ENCODE measurements at places on chromosomes 1 and 21.

GRCh38 chr1:107525145-107525544 lies 384.3 kb downstream of the NTNG1 start:
- no peak for DNase-seq

GRCh38 chr1:87108814-87109411 lies 194.5 kb downstream of the HS2ST1 start:
- no peak for DNase-seq

DNA sequence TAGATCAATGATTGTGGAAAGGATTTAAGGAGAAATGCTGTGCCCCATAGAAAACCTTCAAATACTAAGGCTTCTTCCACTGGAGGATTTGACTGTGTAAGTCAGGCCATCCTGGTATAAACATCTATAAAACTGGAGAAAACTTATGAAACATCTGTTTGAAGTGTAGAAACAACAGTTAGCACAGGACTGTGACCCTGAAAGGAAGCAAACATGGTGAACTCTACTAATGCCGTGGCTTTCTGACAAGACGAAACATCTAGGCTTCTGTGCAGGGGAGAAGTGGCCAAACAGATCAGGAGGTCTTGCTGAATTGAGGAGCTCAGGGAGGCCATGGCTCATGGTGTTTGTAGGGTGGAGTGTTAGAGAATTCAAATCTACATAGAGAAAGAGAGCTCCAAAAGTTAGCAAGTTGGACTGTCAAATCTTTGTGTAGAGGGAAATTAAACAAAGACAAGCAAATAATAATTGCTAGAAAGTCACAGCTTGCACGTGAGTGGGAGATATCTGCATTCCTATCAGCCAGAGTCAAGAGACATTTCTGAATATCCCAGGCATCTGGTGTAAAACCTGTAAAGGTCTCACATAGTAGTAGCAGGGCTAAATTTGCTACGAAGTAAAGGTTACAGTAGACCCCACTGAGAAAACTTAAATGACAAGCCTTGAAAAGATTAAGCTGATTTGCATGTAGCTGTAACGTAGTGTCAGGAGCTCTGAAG lies 566.8 kb upstream of the B3GALT2 start:
- DNase-seq = no peak

GRCh38 chr21:23003951-23004350 lies 2005.7 kb downstream of the NCAM2 start:
- no peak for DNase-seq

DNA sequence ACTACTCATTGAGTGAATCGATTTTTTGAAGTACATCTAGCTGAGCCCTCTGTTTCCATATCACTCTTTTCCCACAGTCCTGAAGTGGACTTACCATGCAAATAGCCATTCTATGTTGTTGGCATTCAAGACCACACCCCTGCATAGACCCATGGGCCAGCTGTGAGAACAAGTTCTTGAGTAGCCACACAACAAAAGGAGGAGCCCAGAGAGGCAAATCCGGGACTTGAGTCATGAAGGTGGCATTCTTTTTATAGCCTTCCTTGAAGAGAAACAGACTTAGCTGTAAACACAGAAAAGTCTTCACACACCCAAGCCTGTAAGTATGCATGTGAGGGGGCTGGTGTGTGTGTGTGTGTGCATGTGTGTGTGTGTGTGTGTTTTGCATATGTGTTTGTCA lies 13.8 kb upstream of the SPRR5 start:
- no peak for DNase-seq

DNA sequence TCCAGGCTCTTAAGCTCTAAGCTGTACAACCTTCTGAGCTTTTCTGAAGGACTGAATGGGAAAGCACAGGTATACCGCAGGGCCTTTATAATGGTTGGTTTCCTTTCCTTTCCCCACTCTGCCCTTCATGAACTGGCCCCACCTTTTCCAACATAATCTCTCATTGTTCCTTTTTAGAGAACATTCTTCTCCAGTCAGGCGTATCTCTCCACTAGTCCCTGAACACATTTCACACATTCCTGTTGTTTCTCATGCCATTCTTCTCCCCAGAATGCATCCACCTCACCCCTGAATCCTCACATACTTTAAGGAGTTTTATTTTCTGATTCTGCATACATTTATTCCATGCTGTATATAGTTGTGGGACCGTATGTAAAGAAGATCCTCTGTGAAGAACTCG lies 41.3 kb downstream of the PGM1 start:
- DNase-seq = no peak

DNA sequence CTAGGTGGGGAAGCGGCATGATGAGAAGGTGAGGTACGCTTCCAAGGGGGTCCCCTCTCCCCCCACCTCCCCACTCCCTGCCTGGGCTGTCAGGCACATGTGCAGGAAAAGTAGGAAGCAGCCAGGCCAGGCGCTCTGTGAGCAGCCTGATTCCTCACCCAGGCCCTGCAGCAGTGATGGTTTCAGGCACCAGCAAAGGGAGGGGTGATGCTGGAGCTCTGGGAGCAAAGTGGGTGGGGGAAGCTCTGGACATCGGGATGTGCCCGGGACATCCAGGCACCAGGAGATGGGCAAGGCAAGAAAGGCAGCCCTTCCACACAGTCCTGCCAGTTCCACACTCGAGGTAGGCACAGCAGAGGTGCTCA lies 106.1 kb downstream of the CRYAA start:
- DNase-seq = no peak

GRCh38 chr1:208756339-208756981 lies 512.3 kb upstream of the PLXNA2 start:
- no peak for DNase-seq

GRCh38 chr21:13937236-13937635 lies 273.5 kb downstream of the LIPI start:
- DNase-seq = no peak

DNA sequence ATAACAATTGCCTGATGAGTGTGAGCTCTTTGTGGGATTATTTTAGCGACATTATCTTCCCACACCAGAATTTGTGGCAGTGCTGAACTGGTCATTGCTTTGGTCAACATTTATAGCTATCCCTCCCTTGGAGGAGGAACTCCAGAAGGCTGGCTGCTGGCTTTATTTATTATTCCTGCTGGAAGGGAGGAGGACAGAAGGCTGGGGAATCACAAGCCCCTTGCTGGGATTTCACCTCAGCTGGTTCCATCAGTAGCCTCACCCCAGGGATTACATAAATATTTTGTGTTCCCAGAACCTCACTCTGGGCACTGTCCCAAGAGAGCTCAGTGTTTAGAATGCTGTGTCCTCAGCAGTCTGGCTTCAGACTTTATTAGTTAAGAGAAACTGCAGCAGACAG lies 102.8 kb upstream of the C1orf21 start:
- DNase-seq = no peak

GRCh38 chr1:110787328-110788071 lies 85.4 kb upstream of the CD53 start:
- no peak for DNase-seq

DNA sequence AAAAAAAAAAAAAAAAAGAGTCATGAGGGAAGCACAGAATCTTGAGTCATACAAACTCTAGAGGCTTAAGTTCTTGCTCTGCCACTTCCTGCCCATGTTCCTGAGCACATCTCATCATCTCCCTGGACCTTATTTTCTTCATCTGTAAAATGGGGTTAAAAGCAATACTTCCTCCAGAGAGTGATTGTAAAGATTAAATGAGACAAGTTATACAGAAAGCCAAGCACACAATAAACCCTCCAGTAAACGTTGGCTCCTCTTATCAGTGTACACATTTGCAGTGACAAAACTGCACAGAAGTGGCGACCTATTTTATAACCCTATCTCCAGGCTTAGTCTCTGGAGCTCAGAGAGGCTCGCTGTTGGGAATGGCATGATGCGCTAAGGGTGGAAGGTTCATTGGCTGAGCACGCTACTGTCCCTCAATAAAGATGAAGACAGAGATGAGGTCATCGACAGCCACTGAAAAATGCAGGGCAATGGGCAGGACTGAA lies 82.1 kb downstream of the RRAGC start:
- no peak for DNase-seq

- no peak for DNase-seq
Measured at GRCh38 chr1:207239874-207240273, 81.6 kb upstream of the CD55 start.

DNA sequence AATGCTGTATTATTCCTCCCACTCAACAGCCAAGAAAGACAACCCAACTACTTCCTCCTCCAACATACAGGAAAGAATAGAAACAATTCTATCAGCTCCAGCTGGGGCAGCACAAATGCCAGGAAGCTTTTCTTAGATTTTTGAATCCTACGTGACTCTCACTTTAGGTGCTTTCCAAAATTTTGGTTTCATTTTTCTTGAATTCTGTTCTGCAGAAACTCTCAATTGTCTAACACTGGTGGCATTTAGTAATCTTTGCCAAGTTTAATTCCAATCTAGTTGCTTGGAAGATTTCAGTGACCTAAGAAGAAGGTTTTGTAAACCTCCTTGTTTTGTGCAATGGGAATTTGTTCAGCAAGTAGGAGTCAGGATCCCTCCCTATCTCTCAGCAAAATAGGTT lies 37.1 kb upstream of the DOCK7 start:
- no peak for DNase-seq

- DNase-seq = no peak
Measured at GRCh38 chr21:29704719-29705118, 235.1 kb downstream of the GRIK1 start.

DNA sequence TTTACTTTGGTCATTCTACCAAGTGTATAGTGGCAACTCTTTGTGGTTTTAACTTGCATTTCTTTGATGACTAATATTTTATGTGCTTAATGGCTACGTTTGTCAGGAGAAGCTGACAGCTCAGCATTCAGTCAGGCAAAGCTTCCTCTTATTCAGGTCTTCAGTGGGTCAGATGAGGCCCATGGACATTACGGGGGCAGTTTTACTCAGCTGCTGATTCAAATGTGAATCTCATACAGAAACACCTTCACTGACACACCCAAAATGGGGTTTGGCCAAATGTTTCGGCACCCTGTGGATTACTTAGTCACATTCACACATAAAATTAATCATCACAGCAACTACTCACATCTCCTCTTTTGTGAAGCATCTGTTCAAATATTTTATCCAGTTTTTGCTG lies 104.9 kb upstream of the PLD5 start:
- no peak for DNase-seq

DNA sequence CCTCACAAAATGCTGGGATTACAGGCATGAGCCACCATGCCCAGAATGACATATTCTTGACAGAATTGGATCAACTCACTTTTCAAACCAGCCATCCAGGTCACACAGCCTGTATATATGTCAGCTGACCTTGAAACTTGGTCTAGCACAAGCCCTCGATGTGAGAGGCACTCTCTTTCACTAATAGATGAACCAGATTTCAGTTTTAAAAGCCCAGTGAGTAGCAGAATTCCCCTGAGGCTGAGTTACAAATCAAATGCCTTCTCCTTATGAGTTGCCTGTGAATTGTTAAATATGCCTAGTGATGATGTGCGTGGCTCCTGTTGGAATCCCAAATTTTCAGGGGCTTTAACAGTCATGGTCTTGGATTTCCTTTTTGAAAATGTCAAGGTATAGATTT lies 88.7 kb downstream of the CD247 start:
- DNase-seq = no peak

DNA sequence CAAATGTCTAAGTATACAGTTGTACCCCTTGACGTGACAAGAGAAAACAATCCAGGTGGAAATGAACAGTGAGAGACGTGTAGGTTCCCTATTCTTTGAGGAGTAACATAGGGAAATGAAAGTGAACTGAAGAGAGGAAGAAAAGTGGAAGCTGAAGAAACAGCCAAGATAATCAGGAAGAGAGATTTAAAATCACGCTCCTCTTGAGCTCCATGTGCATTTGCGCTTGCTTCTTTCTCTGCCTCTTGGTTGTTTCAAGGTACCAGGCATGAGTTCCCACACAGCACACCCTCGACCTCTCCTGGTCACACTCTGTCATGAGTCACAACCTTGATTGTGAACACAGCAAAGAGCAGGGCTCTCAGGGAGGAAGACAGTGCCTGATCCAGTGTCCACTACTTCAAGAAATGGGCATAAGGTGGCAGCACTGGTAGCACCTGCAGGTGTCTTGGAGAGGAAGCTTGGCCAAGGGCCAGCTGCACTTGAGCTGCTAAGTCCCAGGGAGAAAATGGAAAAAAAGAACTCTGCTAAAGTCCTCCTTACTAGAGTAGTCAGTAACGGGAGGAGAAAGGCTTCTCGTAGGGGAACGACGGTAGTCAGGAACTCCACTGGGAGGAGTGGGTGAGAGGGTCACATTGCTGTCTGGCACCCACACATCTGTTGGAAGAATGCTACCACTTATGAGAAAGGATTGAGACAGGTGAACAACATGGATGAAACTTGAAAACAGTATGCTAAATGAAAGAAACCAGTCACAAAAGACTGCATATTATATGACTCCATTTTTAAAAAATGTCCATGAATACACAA lies 18.3 kb upstream of the ARID1A start:
- peak; percentile 2 for DNase-seq

DNA sequence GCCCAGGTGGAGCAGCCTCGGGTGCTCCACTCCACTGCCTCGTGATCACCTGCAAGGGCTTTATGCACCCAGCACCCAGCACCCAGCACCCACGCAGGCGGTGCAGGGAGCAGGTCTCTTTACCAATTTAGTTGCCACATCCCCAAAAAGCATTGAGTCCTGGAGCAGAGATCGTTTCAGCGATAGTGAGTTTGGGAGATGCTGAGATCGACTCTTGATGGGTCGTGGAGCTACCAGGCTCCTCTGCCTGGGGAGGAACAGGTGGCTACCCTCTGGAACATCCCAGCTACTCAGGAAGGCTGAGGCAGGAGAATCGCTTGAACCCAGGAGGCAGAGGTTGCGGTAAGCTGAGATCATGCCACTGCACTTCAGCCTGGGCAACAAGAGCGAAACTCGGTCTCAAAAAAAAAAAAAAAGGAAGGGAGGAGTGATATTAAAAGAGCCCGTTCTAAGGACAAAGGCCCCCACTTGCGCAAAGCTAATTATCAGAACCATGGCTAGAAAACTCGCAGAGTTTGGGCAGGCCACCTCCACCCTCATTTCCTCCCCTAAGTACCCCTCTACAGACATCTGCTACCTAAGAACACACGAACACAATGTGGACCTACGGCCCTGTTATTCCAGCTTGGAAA lies 106.5 kb upstream of the SLC45A1 start:
- no peak for DNase-seq

GRCh38 chr1:147273409-147274336 lies 31.2 kb downstream of the CHD1L start:
- no peak for DNase-seq
